Activated naive CD4-positive, alpha-beta T cell treated with anti-CD3 and anti-CD28 coated beads, Interleukin-2, amount 50 U/mL, for 72 hours (primary cell): ENCODE measurements at places on chromosomes 12 and 14.

DNA sequence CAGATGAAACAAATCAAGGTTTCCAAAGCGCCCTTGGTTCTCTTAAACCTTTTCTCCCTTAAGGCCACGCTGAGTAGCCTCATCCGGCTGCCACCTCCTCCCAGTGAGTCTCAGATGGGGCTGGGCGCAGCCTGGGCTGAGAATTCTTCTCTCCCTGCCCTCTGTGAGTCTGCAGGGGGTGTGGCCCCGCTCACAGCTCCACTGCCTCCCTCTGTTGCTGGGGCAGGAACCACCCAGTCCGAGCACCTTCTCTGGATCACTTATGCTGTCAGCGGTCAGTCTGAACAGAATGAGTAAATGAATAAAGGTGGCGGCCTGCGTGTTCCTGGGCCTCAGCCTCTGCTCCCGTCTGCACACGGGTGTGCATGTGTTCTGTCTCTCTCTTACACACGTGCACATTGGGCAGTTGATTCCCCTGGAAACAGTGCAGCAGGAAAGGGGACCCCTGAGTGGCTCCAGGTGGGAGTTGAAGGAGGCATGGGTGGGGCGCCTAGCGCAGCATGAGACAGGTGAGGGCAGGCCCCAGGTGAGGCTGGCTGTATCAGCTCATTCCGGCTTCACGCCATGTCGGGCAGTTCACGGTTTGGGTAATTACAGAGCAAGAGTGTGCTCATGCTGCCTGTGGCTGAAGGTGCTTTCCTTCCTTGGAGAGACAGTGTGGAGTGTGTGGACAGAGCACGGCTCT, 4.3 kb downstream of the PAPLN start:
- DNase-seq = no peak

GRCh38 chr14:90303473-90303872, 28.3 kb downstream of the NRDE2 start:
- no peak for DNase-seq

DNA sequence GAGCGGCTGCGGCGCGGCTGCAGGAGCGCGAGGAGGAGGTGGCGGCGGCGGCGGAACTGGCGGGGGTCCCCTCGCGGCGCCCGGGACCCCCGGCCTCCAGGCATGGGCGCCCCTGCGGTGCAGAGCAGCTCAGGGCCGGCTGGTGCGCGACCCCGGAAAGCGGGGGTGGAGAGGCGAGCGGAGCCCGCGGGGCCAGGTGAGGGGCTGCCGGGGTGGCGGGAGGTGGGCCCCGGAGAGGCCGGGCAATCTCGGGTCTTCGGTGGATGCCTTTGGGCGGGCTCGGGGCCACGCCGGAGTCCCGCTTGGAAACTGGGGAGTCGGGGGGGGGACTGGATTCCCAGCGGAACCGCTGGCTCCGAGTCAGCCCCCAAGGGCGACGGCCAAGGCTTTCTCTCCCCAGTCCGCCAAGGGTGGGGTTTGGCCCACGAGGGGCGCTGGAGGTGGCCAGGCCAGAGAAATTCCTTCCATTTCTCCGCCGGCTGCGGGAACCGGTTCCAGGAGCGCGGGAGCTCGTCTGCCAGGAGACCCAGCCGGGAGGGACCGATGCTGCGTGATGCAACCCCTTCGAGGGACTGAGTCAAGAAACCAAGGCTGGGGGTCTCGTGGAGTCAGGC, 13.9 kb upstream of the NR4A1 start:
- DNase-seq = no peak

DNA sequence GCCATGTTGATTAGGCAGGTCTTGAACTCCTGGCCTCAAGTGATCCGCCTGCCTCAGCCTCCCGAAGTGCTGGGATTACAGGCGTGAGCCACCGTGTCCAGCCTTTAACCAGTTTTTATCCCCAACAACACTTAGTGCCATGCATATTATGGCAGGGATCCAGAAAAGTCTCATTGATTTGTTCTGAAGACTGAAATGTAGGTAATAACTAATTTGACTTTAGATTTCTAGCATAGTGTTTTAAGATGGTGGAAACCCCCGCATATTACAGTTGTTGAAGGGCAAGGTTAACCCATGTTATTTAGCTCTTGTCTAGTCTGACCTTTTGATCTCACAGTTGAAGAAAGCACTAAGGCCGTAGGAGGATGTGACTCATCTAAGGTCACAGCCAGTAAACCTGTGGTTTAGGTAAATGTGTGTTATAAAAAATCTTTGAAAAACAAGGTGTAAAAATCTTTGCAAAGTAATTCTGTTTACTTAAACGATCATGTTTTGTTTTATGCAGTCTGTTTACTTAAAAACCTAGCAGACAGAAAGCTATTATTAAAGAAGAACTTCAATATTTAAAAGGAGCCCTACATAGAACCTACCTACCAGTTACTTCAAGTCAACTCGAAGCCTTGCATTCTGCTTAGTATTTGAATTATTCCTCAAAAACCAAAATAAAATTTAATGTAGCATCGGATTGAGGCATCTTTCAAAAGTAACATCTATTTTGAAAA, 24.8 kb downstream of the BICDL1 start:
- DNase-seq = peak; percentile 45

DNA sequence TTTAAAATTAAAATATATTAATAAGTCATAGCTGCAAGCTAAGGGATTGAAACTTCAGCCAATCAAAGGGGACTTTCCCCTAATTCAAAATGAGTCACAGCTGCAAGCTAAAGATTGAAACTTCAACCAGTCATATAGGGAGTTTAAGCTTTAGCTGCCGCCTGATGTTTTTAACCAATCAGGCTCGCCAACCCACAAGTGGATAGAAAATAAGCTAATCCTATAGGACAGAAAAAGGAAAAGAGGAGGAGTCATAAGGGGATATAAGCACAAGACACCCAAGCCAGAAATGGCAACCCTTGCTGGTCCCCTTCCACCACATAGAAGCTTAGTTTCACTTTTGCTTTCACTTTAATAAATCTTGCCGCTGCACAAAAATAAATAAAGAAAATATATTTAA, 1154.6 kb downstream of the GALC start:
- no peak for DNase-seq

DNA sequence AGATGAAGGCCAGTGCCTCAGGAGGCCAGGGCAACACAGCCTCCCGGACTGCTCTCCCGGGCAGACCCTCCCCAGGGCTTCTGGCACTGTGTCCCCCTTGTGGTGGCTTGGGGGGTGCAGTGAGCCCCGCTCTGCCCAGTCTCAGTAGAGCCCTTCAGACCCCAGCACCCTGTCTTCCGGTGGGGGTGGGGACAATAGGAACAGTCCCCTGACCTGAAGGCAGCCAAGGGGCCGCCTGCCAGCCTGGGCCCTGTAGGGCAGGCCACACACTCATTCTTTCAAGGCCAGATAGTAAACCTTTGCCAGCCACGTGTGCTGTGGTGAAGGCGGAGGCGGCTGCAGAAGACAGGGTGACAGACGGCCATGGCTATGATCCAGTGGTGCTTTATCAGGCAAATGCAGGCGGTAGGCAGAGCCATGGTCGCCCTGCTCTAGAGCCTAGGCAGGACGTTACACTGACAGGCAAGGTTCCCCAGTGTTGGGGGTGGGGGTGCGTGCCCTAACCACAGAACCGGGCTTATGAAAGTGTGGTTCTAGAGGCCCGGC, 15.0 kb downstream of the ZFYVE21 start:
- no peak for DNase-seq

- no peak for DNase-seq
Observed at GRCh38 chr12:12903642-12904609, 12.6 kb downstream of the GPRC5A start.

DNA sequence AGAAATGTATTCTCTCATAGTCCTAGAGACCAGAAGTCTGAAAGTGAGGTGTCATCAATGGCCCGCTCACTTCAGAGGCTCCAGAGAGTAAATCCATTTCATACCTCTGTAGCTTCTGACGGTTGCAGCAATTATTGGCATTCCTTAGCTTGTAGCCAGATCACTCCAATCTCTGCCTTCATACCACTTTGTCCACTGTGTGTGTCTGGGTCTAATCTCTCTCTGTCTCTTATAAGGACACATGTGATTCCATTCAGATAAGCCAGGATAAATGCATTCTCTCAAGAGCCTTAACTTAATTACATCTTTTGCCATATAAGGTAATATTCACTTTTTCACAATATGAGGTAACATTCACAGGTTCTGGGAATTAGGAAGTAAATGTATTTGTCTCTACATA, 365.7 kb downstream of the GXYLT1 start:
- no peak for DNase-seq

- peak; percentile 60 for DNase-seq
Observed at GRCh38 chr12:69639400-69640016, 28.8 kb upstream of the LRRC10 start.

- no peak for DNase-seq
Observed at GRCh38 chr14:78104160-78104559, 66.0 kb upstream of the NRXN3 start.

DNA sequence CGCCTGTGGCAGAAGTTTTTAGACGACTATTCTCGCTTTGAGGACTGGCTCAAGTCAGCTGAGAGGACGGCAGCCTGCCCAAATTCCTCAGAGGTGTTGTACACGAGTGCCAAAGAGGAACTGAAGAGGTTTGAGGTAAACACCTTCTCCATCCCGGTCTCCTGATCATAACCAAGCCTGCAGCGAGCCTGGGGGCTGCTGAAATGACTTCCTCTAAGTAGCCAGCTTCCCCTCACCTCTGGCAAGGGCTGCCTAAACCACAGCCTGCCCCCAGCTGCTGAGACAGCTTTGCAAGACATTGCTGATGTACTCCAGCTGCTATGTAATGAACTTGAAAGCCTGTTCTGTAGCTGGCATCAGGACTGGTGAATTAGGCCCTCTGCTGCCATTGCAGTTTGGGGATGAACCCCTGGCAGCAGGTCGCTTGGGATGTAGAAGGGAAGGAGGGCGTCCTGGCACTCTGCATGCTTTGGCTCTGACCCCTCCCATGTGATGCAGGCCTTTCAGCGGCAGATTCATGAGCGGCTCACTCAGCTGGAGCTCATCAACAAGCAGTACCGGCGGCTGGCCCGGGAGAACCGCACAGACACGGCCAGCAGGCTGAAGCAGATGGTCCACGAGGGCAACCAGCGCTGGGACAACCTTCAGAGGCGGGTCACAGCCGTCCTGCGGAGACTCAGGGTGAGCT, 84.6 kb downstream of the ESR2 start:
- no peak for DNase-seq

- no peak for DNase-seq
Observed at GRCh38 chr12:89976866-89977265, 268.2 kb upstream of the ATP2B1 start.

DNA sequence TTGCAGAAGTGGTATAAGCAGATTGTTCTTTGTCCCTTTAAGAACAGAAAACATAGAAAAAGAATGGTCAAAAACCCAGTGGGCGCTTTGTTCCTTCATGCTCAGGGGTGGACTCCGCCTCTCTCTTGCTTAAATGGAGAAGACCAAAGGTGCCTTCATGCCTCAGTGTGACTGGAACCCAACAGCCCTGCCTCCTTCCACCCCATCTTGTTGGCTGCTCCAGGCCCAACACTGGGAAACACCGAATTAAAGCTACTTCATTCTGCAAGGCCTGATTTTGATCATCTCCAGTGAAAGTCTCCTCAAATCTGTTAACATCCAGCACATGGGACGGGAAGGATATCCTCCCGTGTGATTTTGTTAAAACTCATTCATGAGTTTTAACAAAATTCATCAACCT, 103.7 kb downstream of the BCL11B start:
- no peak for DNase-seq

- DNase-seq = no peak
Observed at GRCh38 chr14:103488960-103489359, 33.7 kb downstream of the CKB start.

DNA sequence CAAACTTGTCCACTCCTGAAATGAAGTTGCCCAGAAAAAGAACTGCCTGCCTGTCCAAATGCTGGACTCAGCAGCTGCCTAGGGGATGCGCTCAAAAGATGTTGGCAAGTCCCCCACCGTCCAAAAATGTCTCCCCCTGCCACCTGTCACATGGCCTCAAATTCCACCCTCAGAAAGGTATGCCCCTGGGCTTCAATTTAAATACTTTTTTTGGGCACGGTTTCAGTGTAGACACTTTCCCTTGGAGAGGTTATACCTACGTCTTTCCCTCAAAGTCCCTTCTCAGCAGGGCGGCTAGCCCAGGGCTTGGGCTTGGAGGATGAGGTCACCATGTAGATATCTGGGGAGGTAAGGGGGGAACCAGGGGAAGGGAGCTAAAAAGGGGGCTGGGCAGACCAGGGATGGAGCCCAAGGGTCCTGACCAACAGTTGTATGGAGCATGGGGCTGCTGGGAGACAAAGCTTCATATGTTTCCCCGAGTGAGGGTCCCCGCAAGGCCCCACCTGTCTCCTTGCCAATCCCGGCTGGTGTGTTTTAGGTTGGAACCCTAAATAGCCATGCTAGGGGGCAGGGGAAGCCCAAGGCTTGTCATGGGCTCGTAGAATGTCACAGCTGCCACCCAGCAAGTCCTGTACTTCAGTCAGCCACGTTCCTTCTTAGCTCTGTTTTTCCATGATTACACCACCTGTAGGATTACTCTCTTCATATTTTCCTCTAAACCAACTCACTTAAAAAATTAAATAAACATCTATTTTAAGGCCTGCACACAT, 131.2 kb upstream of the TBX3 start:
- no peak for DNase-seq

GRCh38 chr14:24013654-24014514, 25.2 kb downstream of the DHRS4L2 start:
- DNase-seq = no peak

GRCh38 chr14:103052407-103052806, 4.9 kb downstream of the CDC42BPB start:
- no peak for DNase-seq

- no peak for DNase-seq
Observed at GRCh38 chr12:26198742-26199141, 3.4 kb downstream of the SSPN start.

GRCh38 chr12:127381681-127382080, 885.3 kb upstream of the TMEM132C start:
- DNase-seq = no peak

DNA sequence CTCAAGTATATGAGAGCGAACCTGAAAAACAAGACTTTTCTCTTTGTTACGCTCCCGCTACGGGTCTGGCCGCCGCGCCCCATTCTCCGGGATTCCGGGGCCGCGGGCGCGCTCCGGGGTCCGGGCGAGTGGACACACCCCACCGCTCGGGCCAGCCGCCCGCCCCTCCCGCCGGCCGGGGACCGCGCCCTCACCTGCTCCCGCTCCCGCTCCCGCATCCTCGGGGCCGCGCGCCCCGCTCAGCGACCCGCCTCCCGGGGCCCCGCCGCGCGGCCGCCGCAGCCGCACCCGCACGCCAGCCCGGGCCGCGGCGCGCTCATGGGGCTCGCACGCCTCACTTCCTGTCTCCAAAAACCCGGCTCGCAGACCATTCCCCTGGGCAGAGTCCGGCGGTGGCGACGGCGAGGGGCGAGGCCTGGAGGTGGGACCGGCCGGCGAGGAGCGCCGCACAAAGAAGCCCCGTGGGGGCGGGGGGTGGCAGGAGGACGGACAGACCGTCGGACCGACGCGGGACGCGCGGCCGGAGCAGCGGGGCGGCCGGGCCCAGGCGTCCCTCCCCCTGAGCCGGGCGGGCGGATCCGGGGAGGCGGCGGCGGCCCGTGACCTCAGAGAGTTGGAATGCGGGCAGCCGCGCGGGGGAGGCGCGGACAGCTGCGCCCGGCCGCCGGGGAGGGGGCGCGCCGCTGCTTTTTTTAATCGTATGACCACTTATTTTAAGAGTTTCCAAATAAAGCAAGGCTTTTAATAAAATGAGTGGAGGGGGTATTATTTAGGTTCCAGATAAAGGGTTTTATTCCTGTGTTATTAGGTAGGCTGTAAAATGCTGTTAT, at the start of gene PTPN21:
Gene PTPN21 (minus strand): TSS at position 551 of the 830 bp plus-strand sequence. CDS start 4,590 bp downstream, outside the sequence.
- no peak for DNase-seq
